ENCODE measurements at places on chromosomes 4 and X.

DNA sequence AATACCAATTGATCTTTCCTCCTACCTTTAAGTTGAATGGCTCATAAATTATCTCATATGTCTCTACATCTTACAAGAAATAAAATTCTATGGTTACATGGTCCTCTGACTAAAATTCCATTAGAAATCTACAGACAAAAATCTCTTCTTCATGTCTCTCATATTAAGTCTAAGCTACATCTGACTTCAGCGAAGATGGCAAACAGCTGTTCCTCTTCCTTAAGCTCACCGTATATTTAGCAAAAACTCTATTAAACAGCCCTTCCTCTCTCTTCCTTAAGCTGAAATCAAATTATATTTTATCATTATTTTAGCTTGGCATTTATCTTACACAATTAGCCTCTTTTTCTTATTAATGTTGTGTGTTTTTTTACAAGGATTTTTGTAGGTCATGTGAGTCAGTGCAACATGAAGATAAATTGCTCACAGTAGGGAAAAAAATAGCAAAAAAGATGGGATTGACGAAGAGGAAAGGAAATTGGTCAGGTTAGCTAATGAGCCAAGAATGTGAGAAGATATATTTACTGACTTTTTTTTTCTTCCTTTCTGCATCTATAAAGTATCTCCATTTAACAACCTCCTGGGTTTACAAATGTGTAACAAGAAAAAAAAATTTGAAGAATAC, 2412.8 kb downstream of the ARAP2 start:
- no peak for DNase-seq

DNA sequence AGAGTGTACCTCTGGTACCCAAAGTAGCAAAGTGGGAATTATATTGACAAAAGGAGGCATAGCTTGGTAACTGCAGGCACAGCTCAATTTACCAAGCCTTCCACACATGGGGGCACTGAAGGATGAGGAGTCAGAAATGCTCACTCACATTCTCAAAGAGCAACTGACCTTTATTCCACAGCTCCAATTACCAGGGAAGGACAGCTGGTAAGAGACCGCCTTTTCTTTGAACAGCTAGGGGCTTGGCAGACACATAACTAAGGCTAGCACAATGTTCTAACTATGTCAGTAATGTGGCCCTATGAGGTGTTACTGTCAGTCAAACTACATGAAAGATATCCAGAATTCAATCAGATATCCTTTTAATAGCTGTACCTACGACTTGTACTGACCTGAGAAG, 20.5 kb upstream of the STS start:
- no peak for DNase-seq

- DNase-seq, result no peak
Measured at GRCh38 chrX:69262036-69262936, 97.0 kb upstream of the PJA1 start.

DNA sequence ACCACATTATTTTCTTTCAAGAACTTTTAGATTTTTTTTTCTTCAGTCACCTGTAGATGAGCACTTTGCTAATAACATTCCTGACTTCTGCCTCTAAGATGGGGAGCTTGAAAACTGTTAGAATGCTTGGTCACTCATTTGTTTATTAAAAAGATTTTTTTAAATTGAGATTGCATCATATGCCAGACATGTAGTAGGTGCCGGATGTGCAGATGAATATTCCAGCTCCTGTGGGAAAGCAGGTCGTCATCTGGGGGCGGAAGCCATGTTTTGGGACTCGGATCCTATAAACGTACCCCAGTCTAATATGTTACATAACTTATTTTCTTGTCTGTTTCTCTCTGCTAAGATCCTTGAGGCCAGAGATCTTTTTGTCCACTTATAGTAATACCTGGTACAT, 236.8 kb downstream of the ARHGAP10 start:
- DNase-seq, result no peak

- DNase-seq, result no peak
Measured at GRCh38 chrX:119374736-119375135, 24.4 kb upstream of the SLC25A43 start.

DNA sequence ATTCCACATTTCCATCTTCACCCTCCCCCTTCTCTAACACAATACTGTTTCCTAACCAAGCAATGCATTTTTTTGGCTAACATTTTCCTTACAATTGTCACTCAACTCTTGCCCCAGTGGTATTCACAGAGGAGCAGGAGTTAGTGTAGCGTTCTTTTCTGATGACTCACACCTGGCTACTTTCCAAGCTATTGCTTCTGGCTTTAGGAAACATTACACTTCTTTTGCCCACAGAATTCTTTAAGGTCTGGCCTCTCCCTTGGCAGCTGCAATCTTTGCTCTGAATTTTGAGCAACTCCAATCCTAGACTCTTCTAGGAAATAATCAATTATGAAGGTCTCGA, 27.5 kb upstream of the PDGFC start:
- peak; percentile 62 for DNase-seq

GRCh38 chr4:175805846-175806245, 6.2 kb downstream of the GPM6A start:
- no peak for DNase-seq

- no peak for DNase-seq
Measured at GRCh38 chr4:141132072-141132708, 1.1 kb downstream of the RNF150 start.

DNA sequence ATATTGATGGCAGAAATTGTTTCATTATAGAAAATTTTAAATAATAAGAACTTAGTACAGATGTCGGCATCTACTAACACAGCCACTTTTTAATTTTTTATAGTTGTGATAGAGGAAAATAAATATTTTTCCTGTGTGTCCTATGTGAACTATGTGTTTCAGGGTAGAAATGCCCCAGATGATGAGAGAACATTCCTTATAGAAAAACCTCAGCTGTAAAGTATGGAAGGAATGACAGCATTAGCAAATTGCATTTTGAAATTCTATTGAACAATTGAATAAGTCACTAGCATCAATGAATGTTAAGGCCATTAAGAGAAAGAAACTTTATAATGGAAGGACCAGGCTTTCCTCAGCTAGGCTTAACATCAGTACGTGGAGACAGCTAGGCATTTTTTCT, 149.2 kb downstream of the CFAP299 start:
- DNase-seq, result no peak

DNA sequence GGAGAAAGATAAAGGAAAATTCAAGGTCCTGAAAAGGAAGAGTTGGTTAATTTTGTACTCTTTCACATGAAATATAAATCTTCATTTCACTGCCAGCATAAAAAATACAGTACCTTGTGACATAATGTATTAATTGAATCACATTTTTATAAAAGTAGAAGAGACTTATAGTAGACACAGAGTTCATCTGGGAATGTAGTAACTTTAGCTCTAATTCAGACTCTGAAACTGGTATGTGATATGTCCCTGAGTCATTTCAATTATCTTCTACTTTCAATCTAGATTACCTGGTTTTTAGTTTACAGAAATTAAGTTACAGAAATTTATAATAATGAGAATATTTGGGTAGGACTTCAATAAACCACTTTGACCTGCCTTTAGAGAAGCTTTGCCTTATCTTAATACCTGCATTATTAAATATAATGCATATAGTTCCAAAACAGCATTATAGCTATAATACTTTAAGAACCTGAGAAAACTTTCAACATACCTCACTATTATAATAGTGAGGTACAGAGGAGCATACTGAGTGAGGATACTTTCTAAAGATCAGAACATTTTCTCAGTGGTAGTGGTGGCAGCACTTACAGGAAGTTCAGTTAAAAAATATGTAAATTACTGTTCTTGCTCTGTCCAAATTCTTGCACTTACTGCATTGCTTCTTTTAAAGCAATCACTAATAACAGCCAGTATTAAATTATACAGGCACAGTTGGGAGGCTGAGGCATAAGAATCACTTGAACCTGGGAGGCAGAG, 11.2 kb downstream of the NEK1 start:
- no peak for DNase-seq

- DNase-seq, result no peak
Measured at GRCh38 chr4:146212781-146213180, 1.6 kb upstream of the REELD1 start.

GRCh38 chr4:78145008-78145407, 87.9 kb downstream of the FRAS1 start:
- no peak for DNase-seq

DNA sequence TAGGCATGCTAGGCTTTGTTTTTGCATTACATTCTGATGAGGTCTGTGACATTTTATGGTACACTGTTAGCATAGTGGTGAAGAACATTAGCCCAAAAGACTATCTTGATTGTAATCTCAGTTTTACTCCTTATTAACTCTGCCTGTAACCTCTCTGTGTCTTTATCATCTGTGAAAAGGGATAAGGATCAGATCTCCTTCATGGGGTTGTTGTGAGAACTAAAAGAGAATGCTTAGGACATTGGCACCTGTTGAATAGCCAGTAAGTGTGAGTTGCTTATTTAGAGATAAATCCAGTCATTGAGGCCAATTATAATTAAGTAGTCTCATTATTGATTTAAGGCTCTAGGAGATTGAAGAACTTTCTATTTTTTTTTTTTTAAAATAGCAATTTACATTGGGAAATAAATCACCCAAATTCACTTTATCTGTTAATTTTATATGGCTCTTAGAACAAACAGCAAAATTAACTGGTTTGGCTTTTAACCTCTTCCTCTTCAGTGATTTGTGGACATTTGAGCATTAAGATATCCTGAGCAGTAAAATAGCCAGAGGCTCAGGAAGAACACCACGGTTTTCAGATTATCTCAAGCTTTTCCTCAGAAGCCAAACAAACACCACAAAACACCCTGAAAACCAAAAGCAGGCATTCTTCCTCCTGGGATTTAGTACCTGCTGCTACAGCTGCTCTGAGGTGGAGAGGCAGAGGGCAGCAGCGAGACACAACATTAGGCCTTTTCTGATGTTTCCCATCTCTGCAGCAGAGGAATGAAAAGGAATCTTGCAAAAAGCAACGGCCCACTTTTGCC, 192.9 kb downstream of the ARHGAP10 start:
- DNase-seq, result no peak

DNA sequence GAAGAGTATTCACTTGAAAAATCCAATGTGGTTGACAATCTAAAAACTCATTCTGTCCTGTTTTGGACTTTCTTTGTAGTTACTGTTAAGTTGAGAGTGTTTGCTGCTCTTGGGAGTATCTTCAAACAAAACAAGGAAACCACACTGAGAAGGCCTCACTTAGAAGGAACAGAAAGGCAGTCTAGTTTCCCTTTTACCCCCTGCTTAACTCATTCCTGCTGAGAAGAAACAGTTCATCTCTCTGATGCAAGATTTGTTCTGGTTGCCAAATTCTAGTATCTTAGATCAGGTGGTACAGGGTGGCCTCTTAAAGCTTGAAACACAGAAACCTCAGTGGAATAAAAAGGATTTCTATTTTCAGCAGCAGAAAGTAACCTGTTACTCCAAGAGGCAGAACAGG, 41.4 kb downstream of the GUCY2F start:
- no peak for DNase-seq

GRCh38 chr4:41081847-41082246, 132.5 kb downstream of the APBB2 start:
- no peak for DNase-seq

DNA sequence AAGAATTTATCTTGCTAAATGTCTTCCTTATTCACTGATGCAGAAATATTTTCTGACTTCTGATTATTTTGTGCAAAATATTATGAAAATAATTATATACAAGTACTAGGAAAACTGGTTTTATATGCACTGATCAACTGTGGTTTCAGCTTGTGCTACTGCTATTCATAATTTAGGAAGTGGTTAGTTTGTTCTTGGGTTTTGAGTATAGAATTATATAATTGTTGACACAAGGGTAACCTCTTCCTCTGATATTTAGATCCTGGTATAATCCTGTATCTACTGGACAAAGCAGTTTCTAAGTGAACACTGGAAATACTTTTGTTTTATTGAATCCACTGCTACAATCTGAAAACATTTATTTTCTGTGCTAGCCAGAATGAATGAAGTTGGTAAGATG, 182.8 kb downstream of the PDGFC start:
- no peak for DNase-seq

DNA sequence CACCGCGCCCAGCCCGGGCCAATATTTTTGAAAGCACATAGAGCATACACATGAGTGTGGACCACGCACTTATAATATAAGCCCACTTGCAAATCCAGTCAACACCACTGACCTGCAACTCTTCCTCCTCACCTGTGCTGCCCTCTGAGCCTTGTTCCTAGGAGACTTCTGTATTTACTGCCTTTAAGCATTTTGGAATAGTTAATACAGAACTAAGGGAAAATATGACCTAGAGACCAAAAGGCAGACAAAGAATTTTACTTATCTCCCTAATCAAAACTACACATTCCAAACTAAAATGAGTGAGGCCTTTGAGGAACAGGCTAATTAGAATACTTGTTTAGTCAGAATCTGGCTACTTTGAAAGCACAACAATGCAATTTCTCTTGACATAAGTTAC, 89.1 kb downstream of the RELL1 start:
- DNase-seq, result no peak

GRCh38 chr4:91233164-91233563, 1070.6 kb upstream of the GRID2 start:
- DNase-seq, result no peak

- no peak for DNase-seq
Measured at GRCh38 chr4:89055157-89056080, 1.6 kb downstream of the FAM13A start.

GRCh38 chrX:115609621-115610020, 48.6 kb downstream of the PLS3 start:
- DNase-seq, result no peak

DNA sequence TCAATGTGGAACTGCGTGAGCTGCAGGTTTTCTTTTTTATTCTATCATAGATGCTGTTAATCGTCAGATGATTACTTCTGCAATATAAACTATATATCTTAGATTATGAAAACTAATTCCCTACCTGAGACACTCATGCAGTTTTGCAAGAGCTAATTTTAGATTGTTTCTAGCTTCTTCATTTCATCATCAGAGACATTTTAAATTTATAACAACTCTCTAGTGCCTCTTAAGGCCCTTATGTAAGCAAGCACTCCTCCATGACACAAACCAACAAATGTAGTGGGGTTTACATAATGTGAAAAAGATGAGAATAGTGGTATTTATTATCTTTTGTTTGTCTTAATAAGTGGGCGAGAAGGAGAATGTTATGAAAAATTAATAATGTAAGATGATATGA, 170.2 kb upstream of the ETNPPL start:
- DNase-seq, result no peak

GRCh38 chrX:151030845-151031244, 47.7 kb downstream of the HMGB3 start:
- no peak for DNase-seq

DNA sequence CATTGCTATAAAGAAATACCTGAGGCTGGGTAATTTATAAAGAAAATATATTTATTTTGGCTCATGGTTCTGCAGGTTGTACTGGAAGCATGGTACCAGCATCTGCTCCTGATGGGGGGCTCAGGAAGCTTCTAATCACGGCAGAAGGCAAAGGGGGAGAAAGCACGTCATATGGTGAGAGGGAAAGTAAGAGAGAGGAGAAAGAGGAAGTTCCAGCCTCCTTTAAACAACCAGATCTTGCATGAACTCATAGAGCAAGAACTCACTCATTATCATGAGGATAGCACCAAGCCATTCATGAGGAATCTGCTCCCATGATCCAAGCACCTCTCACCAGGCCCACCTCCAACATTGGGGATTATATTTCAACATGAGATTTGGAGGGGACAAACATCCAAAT, 125.0 kb upstream of the GRPR start:
- DNase-seq, result no peak
